ENCODE measurements at places on chromosomes 16 and 17.
A peak's percentile ranks its signal among the peaks of the same experiment; 100 is the strongest.

DNA sequence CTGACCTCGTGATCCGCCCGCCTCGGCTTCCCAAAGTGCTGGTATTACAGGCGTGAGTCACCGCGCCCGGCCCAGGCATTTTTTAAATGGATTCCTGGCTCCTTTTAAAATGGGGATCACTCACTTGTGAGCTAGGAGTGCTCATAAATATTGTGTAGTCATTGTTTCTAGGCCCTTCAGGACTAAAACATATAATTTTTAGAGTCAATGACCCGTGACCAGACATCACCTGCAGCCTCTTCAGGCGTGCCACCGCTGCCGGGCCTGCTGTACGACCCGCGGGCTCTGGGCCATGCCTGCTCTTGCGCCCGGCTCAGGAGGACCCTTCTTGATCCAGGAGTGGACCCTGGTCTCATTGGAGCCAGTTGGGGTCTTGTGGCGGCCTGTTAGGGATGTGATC, 30.8 kb downstream of the EFCAB5 start:
- no peak for DNase-seq

DNA sequence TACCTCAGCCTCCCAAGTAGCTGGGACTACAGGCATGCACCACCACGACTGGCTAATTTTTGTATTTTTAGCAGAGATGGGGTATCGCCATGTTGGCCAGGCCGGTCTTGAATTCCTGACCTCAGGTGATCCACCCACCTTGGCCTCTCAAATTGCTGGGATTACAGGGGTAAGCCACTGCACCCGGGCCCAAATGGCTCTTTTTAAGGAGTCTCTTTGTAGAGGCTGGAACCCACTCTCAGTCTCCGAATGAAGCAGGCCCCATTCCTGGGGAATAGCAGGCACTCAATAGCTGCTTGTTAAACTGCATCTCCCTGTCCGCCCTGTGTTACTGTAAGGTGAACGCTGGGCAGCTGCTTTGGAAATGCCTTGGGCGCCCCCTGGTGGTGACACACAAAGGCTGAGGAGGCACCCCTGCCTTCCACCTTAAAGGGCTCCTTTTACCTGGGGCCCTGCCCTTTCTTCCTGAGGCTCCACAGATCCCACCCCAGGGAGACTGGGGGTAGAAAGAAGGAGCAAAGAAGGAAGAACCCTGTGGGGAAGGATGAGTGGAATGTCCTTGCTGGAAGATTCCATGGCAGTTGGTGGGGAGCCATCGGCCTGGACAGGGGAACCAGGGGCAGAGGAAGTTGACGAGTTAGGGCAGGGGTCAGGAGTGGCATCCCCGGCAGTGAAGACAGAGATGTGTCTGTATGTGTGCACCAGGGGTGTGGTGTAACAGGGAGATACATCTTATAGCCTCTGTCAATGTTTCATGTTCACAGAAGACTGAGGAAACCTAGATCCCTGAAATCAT, 6.1 kb upstream of the SP2 start:
- peak; percentile 94 for DNase-seq

DNA sequence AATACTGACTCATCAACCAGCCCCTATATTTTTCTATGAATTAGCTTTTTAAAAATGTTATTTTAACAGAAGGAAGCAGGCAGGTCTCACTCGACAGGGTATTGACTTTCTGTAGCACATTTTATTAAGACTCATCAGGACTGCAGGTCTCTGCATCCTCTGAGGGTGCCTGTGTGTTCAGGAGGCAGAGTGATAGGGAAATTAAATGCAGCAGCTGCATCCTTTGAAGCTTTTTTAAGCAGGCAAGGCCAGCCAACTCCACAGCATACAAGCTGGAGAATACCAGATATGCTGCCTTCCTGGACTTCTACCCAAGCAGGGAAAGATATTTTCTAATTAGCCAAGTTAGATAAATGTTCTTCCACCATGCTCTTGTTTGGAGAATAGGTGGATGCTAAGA, 124.9 kb downstream of the WSCD1 start:
- DNase-seq: no peak

- DNase-seq: no peak
These were observed 18.8 kb upstream of the RBL2 start for GRCh38 chr16:53415504-53415903.

GRCh38 chr17:76567634-76568432, 17.8 kb downstream of the ST6GALNAC2 start:
- no peak for DNase-seq

DNA sequence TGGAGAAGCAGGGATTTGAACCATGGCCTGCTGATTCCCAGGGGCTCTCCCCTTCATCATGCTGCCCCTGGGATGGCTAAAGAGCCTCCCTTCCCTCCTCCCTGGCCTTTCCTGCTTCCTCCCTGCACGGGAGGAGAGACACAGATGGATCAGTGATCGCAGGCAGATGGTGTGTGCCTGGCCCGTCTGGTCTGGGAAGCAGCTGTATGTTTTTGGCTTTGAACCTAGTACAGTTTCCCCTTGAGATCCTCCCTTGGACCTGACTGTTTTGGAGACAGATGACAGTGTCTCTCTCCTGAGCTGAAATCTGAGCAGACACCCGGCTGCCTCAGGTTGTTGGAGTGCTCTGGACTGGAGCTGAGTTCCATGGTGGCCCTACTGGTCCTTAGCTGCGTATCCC, 29.0 kb upstream of the ATP2C2 start:
- DNase-seq: no peak

Data from activated CD4-positive, CD25-positive, alpha-beta regulatory T cell treated with anti-CD3 and anti-CD28 coated beads, Interleukin-2, amount 50 U/mL, for 72 hours (primary cell).